ENCODE measurements at places on chromosomes 3 and 15.
A peak's percentile ranks its signal among the peaks of the same experiment; 100 is the strongest.

DNA sequence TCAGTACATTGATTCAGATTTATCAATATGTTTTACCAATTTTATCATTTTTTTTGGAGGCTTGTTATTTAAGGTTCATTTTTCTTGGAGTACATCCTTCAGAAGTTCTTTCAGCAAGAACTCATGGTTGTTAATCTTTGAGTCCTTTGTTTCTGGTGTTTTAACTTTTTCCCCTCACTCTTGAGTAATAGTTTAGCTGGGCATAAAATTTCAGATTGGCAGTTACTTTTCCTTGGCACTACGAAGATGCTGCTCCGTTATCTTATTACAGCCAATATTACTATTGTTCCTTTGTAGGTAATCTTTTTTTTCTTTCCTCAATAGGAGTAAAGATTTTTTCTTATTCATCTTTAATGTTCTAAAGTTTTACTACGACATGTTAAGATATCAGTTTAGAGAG lies 9.8 kb downstream of the LRRC58 start:
- no peak for DNase-seq

DNA sequence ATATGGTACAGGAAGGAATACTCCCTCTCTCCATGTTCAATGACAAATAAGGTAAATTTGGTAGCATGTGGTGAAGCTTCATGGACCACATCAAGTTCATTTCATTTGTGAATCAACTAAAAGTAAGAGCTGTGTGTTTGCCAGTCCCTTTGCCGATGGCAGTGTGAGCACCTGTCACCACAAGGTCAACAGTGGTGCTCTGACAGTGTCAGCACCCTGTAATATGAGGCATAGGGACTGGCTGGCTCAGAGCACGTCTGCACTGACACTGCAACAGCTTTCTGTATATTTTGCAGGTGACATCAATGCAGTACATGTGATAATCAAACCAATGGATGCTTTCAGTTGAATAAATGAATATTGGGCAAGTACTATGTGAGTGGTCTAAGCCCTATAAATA lies 852.4 kb downstream of the TUSC7 start:
- no peak for DNase-seq

GRCh38 chr3:72738752-72739530 lies 109.3 kb downstream of the SHQ1 start:
- peak; percentile 32 for DNase-seq

DNA sequence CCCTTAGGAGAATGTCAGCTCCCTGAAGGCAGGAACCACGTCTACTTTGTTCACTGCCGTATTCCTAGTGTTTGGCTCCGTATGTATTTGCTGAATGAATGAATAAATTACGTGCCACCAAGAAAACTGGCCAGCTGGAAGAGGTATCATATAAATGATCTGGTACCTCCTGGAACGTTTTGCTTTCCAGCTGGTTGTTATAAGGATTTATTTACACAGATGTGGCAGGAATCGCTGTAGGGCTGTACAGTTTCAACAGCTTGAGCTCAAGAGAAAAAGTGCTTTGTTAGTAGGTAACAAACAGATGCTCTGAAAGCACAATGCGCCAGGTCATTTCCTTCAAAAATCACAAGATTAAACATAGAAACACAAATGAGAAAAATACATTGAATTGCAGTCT lies 108.8 kb upstream of the ATP2B2 start:
- DNase-seq = no peak

DNA sequence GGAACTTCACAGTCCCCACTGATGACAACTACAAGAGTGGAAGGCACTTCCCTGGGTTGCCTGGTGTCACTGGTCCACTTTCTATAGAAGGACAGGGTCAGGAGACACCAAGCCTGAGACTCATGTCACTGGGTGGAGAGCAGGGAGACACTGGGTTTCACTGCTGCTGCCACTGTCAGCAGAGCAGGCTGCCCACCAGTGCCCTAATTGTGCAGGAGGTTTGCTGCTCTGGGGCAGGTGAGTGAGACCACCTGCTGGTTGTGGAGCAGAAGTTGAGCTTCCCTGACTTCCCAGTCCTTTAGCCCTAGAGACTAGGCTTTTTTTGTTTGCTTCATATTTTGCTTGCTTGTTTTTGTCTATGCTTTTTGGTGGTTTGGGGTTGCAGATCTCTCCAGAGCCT lies 528.4 kb upstream of the RGMA start:
- DNase-seq = no peak

DNA sequence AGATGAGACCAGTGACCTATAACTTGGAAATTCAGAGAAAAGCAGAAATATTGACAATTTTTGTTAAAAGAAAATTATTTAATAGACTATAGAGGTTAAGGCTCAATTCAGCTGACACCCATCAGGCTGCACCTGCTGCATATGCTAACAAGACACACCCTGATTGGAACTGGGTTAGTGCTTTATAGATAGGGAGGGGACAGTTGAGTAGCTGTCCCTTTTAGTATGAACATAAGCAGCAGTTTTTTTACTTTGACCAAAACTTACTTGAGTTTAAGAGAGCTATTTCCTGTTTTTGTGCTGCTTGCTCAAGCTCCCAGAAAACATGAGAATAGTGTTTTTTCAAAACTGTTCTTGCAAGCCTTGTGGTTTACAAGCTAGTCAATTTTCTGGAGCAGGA lies 292.6 kb downstream of the LRRC3B start:
- DNase-seq = no peak
